ENCODE measurements at places on chromosomes 4 and X. TPM values are rescaled to one million over a fixed set of nuclear protein-coding genes. Genes with fewer than 3 reads are reported as not detected.

The PGAM4 gene
- total RNA-seq: not detected

The HTN1 gene
- not detected for total RNA-seq

The DIPK2B gene
- total RNA-seq: not detected

The OTUD6A gene
- not detected for total RNA-seq

The DGAT2L6 gene
- not detected for total RNA-seq

The NEUROG2 gene
- not detected for total RNA-seq

The TLR10 gene
- not detected for total RNA-seq

The BANK1 gene
- total RNA-seq: not detected

The KLHL34 gene
- total RNA-seq: not detected

Data from GM23248 (cell line).